Dermis microvascular lymphatic vessel endothelial cell (primary cell): ENCODE measurements at places on chromosomes 7 and 10.

- no peak for DNase-seq
These were observed 56.2 kb upstream of the ZMIZ1 start for GRCh38 chr10:79012567-79012966.

DNA sequence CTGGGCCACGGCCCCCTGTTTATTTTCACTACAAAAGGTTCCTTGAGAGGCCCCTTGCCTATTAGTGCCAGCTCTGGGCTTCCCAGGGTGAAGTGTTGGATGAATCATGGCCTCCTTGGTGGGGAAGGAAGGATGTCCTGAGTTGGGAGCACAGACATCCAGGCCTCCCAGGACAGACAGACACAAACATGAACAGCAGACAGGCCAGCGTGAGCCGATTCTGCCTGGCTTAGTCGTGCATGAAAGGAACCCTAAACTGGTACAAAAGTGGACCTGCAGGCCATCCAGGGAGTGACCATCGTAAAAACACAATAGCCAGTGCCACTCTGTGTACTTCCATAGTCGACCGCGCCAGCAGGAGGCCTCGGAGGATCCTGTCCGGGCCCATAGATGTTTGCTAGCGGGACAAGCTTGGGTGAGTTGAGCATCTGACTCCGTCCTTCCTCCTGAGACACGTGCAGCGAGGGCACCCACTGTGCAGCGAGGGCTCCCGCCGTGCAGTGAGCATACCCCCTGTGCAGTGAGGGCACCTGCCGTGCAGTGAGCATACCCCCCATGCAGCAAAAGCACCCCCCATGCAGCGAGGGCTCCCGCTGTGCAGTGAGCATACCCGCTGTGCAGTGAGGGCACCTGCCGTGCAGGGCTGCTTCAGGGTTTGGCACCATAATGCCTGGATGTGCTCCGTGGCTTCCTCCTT lies 51.3 kb upstream of the PRKAR1B start:
- DNase-seq, result peak; percentile 36

DNA sequence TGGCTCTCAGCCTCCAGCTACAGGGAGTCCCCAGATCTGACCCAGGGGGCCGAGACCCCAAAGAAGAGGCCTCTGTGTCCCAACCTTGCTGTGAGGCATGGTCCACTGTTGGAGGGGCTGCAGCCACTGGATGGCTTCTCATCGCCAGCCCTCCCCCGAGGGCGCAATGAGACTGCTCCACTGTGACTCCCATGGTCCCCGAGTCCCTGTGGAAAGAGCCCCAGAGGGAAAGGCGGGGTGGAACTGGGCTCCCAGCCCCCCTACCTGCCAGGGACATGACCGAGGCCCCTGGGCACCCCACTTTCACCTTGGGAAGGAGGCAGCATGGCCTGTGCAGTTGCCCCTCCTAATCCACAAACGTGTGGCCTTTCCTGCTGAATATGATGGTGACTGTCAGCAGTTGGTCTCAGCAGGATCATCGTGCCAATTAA lies 33.5 kb upstream of the RET start:
- DNase-seq, result no peak

- no peak for DNase-seq
These were observed 161.3 kb downstream of the SLIT1 start for GRCh38 chr10:97024168-97025073.

DNA sequence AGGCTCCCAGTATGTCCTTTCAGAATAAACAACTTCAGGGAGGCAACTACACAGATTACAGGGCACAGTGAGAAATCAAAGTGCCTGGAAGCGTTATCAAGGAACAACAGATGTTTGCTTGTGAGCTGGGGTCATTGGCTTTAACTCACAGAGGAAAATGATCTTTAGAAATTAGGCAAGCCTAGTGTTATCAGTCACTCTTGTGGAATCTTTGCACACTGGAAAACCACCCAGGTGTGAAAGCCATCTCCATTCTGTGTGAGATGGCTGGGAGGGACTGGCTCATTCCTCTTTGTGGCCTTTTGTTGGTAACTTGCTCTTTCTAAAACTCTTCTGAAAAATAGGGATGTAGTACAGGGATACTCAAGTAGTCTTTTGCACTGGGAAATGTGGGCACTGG lies 716.0 kb downstream of the XPNPEP1 start:
- DNase-seq, result no peak

- DNase-seq, result no peak
These were observed 30.6 kb downstream of the FAM237B start for GRCh38 chr7:90290244-90291113.

DNA sequence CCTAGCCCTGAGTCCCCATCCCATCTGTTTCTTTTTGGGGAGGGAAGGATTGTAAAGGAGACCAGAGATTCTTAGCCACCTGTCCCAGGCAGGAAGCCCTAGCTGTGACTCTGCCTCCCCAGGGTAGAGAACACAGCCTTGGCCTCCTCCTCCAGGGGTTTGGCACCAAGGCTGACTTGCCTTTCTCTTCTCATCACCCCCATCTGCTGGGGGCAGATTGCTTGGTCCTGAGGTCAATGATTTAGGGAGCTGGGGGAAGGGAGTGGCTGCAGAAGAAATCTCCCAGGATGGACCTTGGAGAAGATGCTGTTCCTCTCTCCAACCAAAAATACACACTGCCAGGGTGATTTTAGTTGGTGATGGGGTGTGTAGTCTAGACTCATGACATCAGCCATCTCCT lies 2.6 kb upstream of the MNX1 start:
- no peak for DNase-seq

- peak; percentile 48 for DNase-seq
These were observed 4.8 kb downstream of the KLF6 start for GRCh38 chr10:3780021-3780770.

DNA sequence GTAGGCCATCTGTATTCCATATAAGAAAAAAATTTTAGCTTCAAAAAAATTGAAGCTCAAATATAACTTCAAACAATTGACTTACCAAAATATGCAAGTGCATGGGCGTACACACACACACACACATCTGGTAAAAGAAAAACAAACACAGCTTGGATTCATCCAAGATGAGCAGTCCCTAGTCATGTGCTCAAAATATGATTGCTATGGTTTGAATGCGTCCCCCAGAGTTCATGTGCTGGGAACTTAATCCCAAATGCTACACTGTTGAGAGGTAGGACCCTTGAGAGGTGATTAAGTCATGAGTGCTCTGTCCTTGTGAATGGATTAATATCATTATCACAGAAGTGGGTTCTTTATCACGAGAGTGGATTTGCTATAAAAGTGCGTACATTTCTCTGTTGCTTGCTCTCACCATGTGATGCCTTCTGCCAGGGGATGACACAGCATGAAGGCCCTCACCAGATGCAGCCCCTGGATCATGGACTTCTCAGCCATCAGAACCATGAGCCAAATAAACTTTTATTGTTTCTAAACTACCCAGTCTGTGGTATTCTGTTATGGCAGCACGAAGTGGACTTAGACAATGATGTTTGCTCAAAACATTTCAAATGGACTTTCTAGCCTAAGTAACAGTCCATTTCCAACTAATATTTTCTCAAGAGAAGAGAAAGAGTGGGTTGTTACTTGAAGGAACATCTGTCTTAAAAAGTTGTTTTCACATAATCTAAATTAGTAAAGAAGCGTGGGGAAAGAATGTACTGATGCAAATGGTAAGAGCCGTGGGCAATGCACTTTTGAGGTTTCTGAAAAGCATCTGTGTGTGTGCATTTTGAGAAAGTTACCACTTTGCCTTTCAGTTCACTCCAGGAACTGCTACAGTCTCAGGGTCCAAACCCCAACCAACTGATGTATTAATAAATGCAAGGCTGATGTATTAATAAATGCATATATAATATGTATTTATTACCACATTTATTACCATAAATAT lies 15.1 kb upstream of the SVIL start:
- no peak for DNase-seq

GRCh38 chr10:122348512-122348911 lies 26.0 kb upstream of the PLEKHA1 start:
- DNase-seq, result no peak
